T-helper 9 cell (primary cell): ENCODE measurements at places on chromosomes 11 and 22.

DNA sequence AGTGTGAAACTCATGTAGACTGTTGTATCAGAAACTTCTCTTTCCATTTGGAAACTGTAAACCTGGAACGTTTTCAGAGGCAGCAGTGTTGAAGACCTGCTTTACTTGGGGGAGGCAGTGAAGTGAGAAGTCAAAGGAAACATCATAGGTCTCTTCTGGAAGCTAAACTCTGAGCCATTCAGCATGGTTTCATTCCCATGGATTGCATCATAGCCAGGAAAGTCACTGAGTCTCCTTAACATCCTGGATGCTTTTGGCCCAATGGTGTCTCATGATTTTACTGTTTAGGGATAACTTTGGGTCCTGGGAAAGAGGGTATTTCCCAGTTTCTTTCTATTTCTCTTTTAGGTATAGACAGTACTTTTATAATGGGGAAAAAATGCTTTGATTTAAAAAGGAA is 153.2 kb upstream of the E2F8 start:
- no peak for DNase-seq

DNA sequence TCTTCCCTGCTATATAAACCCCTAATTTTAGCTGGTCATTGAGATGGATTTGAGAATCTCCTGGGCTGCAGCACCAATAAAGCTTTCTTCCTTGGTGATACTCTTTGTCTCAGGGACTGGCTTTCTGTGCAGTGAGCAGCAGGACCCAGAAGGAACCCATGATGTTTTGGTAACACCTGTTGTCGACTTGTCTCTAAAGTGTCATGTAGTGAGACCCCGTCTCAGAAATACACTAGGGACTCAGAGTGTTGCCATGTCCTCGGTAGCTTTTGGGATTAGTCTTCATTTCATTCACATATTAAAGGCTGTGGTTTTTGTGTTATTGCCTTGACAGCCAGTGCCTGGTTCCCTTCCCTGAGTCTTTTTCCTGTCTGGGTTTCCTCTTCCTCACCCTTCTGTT is 1078.7 kb downstream of the TBC1D22A start:
- no peak for DNase-seq

DNA sequence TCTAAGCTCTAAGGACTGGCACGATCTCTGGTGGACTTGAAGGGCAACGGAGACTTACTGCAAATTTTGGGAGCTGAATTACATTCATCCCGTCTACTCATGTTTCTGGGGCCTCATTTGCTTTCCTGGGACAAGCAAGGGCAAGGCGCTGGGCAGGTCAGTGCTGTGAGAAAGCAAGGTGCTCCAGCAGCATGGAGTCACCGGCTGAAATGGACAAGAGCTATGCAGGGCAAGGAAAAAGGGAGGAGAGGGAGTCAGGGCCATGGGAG is 25.6 kb downstream of the FLI1 start:
- DNase-seq: no peak

GRCh38 chr11:5369789-5370188 is 13.8 kb upstream of the OR51M1 start:
- no peak for DNase-seq

DNA sequence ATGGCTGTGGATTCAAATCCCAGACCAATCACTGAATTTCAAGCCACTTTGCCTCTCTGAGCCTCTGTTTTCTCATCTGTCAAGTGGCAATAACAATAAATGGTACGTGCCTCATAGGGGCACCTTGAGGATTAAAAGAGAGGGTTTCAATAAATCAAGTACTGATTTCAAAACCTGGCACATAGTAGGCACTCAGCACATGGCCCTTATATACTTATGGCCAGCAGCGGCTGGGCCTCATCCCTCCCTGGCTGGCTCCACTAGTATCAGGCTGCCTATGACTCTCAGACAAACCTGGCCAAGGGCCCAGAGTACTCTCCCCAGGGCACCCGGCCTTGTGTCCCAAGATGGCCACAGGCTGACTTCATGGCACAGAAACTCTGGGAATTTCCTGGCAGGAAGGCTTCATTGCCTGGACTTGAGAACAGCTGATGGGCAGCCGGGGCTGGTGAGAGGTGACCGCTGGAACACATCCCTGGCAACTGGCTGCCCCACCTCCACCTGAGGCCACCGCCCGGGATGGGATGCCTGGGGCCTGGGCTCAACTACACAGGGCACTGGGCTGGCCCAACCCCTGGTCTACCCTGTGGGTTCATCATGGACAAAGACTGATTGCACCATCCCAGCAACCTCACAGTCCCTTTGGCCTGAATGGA is 3.4 kb downstream of the FADS3 start:
- DNase-seq: no peak

DNA sequence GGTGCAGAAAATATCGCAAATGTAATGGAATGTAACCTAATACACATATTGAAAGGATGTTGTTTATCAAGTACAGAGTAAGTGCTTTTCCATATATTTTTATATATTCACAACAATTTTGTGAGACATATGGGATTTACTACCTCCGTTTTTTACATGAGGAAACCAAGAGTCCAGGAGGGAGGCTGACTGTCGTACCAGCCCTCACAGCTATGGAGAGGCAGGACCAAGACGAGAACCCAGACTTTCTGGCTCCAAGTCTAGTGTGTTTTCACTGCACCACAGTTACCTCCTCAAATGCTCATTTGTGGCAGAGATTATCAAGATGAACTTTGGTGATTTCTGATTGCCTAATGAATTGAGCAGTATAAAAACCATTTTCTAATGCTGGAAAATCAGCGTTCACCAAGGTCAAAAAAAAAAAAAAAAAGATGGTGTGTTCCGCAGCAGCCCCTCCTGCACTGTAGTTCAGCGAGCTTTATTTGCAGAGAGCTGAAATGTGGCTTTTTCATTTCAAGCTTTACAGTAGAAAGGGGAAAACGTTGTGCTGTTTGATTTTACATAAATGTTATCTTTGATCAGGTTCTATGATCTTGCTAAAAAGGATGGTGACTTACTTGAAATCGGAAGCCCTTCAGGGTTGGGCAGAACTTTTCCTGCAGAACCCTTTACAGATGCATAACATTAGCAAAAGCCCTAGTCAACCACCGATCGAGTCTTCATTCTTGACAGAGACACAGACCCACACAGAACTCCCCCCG is 44.7 kb upstream of the WEE1 start:
- no peak for DNase-seq

GRCh38 chr11:20013346-20014066 is 146.8 kb downstream of the DBX1 start:
- DNase-seq: no peak
